HS-5 (cell line): ENCODE measurements at places on chromosomes 2 and 18.

DNA sequence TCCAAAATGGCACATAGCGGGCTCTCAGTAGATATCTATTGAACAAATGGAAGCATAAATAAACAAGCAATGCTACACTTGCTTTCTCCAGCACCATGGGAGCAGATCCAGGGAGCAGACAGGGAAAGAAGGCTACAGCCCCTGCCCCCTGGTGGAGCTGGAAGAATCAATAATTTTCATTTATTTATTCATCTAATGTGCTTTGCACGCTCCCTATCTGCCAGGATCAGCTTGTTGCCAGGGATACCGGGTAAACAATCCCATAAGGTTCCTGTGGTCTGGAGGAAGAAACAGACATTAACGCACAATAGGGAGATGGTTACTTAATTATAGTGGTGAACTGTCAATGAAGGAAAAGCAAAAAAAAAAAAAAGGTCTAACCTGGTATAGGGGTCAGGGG lies 40.1 kb upstream of the CLASP1 start:
- DNase-seq = no peak

DNA sequence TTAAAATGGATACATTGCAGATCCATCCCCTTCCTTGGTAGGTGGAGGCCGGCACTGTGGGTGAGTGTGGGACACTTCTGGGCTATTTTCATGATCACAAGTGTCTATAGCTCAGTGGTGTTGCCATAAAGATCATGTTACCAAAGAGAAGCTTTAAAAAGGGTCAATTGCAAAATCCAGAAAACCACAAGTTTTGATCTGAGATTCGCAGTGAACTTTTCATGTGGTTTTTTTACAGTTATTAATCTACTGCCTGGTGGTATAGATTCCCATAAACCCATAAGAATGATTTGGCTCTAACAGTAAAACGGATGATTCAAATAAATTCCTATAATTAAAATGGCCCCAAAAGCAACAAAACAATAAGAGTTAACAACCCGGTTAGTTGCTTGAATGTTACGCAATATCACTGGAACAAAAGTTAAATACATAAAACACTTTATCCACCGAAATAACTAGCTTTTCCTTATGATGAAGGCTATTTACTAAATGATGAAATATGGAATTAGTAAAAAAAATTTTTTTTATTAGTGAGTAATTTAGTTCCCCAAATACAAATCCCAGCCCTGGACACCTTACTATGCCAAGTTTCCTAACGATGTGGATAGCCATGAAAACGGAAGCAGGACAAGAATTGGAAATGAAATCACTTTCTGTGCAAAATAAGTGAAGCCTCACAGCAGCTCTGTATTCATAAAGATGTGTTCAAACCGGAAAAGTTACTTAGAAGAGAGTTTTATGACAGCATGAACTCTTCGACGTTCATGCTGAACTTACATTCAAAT lies 95.6 kb upstream of the THOC1 start:
- peak; percentile 84 for DNase-seq

DNA sequence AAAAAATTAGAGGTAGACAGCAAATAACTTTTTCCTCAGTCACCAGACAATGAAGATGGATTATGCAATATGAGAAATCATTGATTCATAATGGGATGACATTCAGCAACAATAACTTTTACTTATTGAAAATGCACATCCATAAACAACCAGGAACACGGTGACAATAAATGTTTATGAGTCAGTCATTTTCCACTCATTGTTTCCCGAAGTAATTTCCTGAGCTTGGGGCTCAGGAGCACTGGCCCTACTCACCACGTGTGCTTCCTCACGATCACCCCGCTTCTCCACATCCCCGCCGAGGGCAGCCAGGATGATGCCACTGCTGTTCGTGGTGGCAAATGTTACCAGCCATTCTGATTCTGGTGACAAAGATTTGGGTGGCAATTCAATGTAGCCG lies 156.3 kb downstream of the LAMA1 start:
- DNase-seq = no peak

- DNase-seq = no peak
These were observed 121.5 kb upstream of the SPATS2L start for GRCh38 chr2:200184748-200185627.

GRCh38 chr2:67240507-67240906 lies 156.6 kb upstream of the ETAA1 start:
- no peak for DNase-seq

DNA sequence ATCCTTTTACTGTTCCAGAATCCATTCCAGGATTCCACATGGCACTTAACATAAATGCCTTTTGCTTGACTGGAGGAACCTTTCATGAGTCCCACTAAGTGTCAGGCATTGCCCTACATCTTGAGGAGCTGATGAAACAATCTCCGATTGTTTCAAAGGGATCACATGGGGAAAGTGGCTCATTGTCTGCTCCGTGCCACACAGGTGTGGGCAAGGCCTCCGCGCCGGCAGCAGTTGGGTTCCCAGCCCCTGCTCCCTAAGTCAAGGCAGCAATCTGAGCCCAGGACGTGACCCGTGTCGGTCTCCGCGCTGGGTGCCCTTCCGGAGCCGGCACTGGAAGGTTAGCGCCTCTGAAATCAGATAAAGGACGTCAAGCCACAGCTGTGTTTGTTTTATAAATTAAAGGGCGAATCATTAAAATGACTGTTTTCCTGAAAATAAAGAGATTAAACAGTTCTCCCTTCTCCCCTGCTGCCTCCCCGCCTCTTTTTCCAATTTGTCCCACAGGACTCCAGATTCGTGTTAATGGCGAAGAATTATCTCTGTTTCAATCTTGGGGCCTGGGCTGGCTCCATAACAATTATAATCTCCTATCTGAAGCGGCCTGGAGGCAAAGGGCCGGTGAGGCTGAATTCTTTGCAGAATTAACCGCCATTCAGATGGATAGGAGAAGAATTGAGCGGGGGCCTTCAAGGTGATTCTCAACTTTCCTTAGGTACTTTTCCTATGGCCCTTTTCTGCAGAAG lies 84.3 kb upstream of the FZD7 start:
- DNase-seq = no peak
